ENCODE measurements at places on chromosomes 7 and 10.

- DNase-seq: no peak
Observed at GRCh38 chr7:47734287-47734948, 152.5 kb upstream of the TNS3 start.

DNA sequence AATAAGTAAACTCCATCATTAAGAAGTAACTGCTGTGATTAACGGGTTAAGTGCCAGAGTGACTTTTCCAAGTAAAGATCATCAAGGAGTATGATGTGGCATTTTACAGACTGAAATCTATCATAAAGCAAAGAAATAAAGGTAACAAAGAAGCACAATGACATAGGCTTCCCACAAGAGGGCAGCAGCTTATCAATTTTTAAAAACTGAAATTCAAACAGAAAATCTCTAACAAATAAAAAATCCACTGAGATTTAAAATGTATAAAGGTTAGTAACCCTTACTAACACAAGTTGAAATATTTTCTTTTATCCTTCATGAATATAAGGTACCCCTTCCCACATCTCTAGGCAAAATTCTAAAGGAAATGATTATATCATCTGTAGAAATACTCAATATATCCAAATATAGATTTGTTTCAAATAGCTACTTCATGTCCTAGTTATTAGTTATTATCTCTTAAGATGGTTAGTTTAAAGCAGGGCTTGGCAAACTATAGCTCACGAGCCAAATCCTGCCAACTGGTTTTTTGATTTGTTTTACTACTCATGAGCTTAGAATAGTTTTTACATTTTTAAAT is 29.2 kb downstream of the FAM3C start:
- peak; percentile 18 for DNase-seq

GRCh38 chr10:100656454-100656853 is 88.9 kb upstream of the PAX2 start:
- peak; percentile 49 for DNase-seq

GRCh38 chr7:101201695-101202602 is 1.1 kb upstream of the MOGAT3 start:
- no peak for DNase-seq

DNA sequence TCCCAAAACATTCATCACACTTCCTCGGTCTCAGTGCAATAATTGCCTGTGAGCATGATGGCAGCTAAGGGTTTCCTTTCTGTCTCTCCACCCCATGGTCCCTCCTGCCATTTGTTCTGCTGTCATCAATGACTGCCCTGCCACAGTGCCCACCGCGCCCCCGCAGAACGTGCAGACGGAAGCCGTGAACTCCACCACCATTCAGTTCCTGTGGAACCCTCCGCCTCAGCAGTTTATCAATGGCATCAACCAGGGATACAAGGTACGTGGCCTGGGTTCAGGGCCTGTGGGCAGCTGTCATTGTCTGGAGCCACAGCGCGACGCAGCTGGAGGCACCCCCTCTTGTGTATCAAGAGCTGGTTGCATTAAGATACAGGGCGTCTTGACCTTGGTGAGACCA is 632.9 kb upstream of the FOXK1 start:
- no peak for DNase-seq

GRCh38 chr7:147060070-147060469 is 943.5 kb downstream of the CNTNAP2 start:
- no peak for DNase-seq

GRCh38 chr7:118755067-118755625 is 530.6 kb downstream of the ANKRD7 start:
- no peak for DNase-seq

DNA sequence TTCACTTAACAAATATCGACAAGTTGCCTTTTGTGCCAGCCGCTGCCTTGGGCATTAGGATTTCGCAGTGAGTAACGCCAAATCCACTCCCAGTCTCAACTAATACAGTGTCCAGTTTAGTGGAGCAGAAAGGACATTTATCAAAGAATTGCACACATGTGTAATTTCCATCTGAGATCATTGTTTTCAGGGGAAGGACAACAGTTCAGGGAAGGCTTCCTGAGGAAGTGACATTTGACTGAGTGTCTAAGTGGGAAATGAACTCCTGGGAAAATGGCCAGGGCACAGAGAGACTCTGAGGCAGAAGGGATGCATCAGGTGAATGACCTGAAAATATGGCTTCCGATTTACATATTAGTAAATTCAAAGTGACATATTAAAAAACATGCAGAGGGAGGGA is 89.4 kb downstream of the ITGA8 start:
- no peak for DNase-seq

GRCh38 chr7:37990337-37990736 is 69.9 kb downstream of the EPDR1 start:
- no peak for DNase-seq

DNA sequence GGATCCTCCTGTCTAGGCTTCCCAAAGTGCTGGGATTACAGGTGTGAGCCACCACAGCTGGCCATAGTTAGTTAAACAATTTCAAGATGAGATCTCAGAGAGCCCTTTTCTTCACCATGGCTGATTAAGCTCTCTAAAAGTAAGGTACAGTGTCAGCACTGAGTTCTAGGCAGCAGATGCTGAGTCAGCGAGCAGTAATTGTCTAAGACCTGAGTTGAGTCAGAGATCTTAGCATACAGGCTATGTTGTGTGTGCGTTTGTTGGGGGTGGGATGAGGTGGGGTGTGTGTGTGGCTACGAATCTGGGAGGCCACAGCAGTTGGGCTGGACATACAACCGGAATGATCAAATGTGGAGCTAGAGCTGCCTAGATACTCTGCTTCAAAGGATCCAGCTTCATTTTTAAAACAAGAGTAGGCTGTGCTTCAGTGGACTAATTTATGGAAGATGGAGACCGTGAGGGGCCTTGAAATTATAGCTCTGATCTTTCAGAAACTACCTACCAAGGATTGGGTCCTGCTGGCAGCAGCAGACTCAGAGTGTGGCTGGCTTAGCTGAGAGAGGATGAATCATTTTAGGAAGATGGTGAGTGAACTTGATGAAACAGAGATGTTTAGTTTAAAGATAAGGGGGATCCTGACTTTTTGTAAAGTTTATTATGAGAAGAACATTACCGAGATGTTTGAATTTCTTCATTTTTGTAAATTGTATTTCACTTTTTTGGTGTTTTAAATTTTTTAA is 17.5 kb upstream of the MTPN start:
- DNase-seq: peak; percentile 43

DNA sequence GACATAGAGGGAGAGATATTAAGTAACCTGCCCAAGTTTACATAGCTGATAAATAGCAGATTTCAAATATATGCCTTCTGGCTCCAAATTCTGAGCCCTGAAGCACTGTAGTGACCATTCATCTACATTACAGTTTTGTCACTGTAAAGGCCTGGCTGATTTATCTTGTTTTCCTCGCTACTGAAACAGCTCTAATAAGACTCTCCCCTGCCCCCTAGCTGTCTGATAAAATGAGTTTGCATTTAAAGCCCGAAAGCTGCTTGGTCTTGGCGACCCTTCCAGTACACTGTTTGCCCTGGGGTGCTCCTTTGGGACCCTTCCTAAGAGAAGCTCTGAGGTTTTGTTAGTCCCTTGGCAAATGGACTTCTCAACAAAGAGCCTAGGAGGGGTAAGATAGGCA is 59.7 kb upstream of the RAB11FIP2 start:
- no peak for DNase-seq

GRCh38 chr7:23802720-23803397 is 92.8 kb downstream of the STK31 start:
- no peak for DNase-seq

- no peak for DNase-seq
Observed at GRCh38 chr10:27535317-27535716, 31.2 kb downstream of the RAB18 start.

DNA sequence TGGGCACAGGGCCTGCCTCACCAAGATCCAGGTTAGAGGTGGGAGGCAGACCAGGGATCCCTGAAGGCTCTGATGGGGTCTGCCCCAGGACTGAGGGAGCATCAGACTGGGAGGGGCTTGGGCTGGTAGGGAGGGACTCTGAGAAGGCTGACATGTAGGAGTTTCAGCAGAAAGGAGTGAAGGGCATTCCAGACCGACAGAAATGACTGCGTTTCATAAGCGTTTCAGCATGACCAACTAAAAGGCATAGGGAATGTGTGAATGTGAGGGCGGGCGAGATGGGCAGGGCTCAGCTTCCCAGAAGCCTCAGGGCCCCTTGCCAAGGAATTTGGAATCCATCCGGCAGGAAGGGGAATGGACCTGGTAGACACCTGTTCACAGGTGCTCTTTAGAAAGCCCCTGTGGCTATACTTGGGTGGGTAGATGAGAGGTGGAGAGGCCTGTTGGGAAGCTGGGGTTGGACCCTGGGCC is 24.9 kb upstream of the SLC29A3 start:
- no peak for DNase-seq

DNA sequence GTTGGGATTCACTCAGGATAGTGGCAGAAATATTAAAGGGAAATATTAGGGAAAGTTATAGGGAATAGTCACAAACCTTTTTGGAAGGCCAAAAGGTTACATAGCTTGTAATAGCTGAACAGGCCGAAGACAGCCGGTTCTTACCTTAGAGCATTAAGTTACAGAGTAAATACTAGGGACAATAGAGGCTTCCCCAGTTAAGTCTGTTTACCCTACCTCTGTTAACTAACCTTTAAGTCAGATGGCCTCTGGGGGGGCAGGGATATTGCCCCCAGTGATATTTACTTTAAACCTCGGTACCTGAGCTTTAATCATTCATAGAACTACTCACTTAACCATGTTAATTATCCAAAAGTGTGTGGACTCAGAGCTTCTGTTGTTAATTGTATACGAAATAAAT is 7.4 kb downstream of the POLR1F start:
- DNase-seq: no peak

DNA sequence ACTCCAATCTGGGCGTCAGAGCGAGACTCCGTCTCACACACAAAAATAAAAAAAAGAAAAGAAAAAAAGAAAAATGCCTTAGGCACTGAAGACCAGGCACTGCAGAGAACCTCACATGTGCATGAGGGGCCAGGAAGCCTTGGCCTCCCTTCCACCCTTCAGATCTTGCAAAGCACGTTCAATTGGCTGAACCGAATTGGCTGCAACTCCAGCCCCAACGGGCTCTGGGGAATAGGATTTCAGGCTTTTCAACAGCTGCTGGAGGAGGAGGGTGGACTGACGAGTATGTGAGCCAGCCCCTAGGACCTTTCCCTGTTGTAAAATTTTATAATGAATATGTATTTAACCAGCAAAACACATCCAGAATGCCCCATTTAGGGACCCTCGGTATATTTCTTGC is 16.7 kb downstream of the TMEM120A start:
- DNase-seq: no peak

DNA sequence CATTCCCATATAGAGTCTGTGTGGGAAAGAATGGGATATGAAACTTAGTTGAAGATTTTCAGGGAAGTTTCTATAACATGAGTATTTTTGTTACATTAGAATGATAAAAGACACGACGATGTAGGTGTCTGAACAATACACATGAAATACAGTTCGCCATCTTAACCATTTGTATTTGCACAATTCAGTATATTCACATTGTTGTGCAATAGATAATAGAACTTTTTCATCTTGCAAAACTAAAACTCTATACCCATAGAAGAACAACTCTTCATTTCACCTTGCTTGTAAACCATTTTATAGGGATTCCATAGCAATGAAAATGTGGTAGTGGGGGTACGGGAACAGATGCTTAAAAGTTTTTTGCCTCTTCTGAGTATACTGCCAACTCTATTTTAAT is 32.8 kb downstream of the SLC39A12 start:
- DNase-seq: no peak

- DNase-seq: peak; percentile 18
Observed at GRCh38 chr10:28432210-28432676, 100.7 kb upstream of the WAC start.

DNA sequence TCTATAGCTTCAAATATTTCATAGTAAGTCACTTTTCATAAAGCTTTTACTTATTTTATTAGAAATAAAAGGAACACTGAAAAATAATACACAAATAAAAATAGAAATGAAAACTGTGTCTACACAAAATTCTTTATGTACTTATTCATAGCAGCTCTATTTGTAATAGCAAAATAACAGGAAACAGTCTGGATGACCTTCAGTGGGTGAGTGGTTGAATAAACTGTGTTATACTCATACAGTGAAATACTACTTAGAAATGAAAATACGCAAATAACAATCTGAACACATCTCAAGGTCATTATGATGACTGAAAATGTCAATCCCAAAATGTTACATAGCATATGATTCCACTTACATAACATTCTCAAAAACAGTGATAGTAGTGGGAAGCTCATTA is 138.7 kb upstream of the PCLO start:
- DNase-seq: no peak

DNA sequence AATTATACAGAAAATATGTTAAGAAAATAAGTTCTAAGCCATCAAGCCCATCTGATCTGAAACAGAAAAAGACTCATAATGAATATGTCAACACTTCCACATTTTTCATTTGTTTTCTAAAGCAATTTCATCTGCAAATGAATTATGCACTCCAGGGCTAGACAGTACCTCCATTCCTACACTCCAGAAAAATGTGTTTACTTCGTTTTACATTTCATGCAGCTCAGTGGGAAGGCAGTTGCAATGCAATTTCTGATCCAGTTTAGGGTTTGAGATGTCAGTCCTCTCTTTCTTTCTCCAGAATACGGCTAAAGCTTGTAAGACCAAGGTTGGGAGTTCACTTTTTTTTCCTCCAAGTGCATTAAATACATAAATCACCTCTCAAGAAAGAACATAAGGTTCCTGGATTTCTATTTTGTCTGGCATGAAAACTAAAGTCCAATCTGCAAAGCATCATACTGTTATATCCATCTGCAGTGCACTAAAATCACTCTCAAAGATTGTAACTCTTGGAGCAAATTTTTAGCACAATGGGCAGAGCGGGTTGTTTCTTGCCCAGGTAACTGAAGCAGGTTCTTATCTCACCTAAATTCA is 348.8 kb upstream of the C7orf33 start:
- DNase-seq: no peak

DNA sequence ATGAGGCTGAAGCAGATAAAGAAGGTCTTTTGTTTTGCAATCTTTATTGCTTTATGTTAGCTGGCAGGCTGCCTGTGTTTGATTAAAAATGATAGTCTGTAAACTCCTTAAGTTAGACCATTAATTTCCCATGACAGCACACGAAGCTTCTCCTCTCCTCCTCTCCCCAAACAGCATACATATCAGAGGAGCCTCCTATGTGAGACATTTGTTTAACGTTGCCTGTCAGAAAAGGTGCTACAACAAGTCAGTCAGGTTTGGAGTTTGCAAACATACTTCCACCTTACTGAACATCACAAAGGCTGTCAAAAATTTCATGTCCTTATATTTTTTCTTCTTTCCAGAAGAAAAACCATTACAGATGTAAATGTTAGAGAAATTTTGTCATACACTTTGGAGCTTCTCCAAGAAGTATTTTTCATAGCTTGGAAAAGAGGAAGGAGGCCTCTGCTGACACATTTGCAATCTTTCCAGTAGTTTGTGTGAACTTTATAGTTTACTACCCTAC is 393.1 kb downstream of the EXOC4 start:
- no peak for DNase-seq

- no peak for DNase-seq
Observed at GRCh38 chr10:48957361-48958151, 17.9 kb upstream of the LRRC18 start.
